Activated T-helper 2 cell treated with anti-CD3 and anti-CD28 coated beads, Interferon-gamma antibody, Interleukin-2, Interleukin-4, amounts not matched to agents 10 μg/mL and 5 μg/mL and 100 μg/mL, durations not matched to agents 14 hours and 24 hours and 36 hours (primary cell): ENCODE measurements at places on chromosomes 1 and 21. TPM values are rescaled to one million over a fixed set of nuclear protein-coding genes. Genes with fewer than 3 reads are reported as not detected.
A peak's percentile ranks its signal among the peaks of the same experiment; 100 is the strongest.

DNA sequence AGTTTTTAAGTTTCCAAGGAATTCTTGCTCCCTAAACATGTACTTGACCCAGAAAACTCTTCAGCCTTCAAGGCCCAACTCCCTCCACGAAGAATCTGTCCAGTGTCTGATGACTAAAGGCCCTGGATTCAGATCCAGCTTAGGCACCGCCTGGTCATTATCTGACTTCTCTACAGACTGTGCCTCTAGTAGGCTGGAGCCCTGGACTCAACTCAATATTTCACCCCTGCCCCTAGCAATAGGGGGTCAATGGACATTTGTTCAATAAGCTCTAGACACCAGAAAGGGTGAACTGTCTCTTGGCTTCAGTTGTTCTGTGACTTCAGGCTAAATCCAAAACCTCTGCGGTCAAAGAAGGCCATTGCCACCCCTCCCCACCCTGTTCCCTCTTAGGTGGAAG, 34.5 kb downstream of the NUAK2 start:
- no peaks in the 10 kb centered on the region for H3K36me3 ChIP-seq
- H3K27me3 ChIP-seq: peaks cover 13% of the 10 kb centered on the region
- H3K4me3 ChIP-seq: peak overlapping the region; percentile 41
- H3K27ac ChIP-seq: no peak overlapping the region
- peaks cover 63% of the 10 kb centered on the region for H3K4me1 ChIP-seq

GRCh38 chr1:48414264-48414663, 57.7 kb downstream of the SPATA6 start:
- DNase-seq: no peak
- H3K36me3 ChIP-seq: no peaks in the 10 kb centered on the region
- no peaks in the 10 kb centered on the region for H3K4me1 ChIP-seq
- no peaks in the 10 kb centered on the region for H3K27me3 ChIP-seq
- H3K4me3 ChIP-seq: no peak overlapping the region

DNA sequence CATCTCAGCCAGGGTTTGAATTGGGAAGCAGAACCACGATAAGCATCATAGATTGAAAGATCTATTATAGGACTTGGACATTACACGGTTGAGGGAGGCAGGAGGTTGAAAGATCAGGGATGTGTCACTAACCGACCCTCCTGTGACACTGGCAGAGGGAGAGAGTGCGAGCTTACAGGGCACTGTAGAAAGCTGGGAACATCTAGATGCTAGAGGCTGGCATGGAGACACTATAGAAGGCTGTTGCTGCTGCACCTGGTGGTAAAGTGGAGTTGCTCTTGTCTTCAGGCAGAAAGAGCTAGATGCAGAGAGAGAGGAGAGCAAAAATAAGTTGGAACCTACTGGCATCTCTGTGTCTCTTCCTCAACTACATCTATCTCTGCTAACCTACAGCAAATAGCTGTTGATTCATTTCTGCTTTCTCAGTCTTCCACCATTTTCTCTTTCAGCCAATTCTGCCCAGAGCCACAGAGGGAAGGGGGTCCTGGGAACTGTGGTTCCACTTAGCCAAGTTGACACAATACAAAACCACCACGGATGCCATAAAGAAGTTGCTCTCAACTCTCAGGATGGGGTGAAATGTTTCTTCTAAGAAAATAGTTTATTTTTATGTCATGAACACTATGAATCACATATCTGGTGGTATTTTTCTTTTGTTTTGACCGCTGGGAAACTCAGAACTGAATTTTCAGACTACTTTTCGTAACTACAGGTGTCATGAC, 155.9 kb downstream of the ZNF281 start:
- H3K4me1 ChIP-seq: peaks cover 11% of the 10 kb centered on the region
- no peaks in the 10 kb centered on the region for H3K36me3 ChIP-seq
- no peak for DNase-seq
- H3K27me3 ChIP-seq: peaks cover 33% of the 10 kb centered on the region
- no peak overlapping the region for H3K4me3 ChIP-seq
- H3K27ac ChIP-seq: no peak overlapping the region

Gene LCE3D
- not detected in 2 replicates for total RNA-seq

Gene F13B
- not detected in 2 replicates for total RNA-seq
